ENCODE measurements at places on chromosomes 12 and 14. TPM values are rescaled to one million over a fixed set of nuclear protein-coding genes. Genes with fewer than 3 reads are reported as not detected.

Gene RAB5B
- total RNA-seq: 73.7 TPM

Gene PACS2
- total RNA-seq: 44.2 TPM

Gene CLMN
- total RNA-seq: 3.1 TPM

Gene GLT1D1
- not detected for total RNA-seq

Gene GPR137C
- total RNA-seq: 0.97 TPM

Gene OR4K13
- not detected for total RNA-seq

Gene PTPRR
- not detected for total RNA-seq

Gene FAM181A
- total RNA-seq: not detected

Gene C12orf50
- not detected for total RNA-seq

Gene CACNA2D4
- total RNA-seq: 1.2 TPM

Gene TMEM30B
- 12.4 TPM for total RNA-seq

Gene TUNAR
- total RNA-seq: not detected

Gene PYGL
- total RNA-seq: 95.0 TPM

Gene EIF4B
- total RNA-seq: 1,075 TPM

Gene ANKS1B
- 4.4 TPM for total RNA-seq

Gene SERPINA3
- total RNA-seq: 24.2 TPM

Gene ERP29
- 61.2 TPM for total RNA-seq

Gene UNC79
- total RNA-seq: not detected

Gene NEDD1
- 29.4 TPM for total RNA-seq

Gene ACOT6
- total RNA-seq: not detected

Gene PRKD1
- total RNA-seq: 12.0 TPM

Gene CMKLR1
- 121 TPM for total RNA-seq

Gene CD69
- not detected for total RNA-seq

Gene GYS2
- total RNA-seq: not detected

Gene UNC119B
- 23.1 TPM for total RNA-seq

Gene ENO2
- total RNA-seq: 13.0 TPM

Gene SLC17A8
- not detected for total RNA-seq

Gene IPO8
- 43.8 TPM for total RNA-seq

Gene KRT7
- 24.8 TPM for total RNA-seq

Gene PLEKHH1
- total RNA-seq: 0.86 TPM

Gene NKX2-1
- not detected for total RNA-seq

Gene HHIPL1
- total RNA-seq: 13.1 TPM

Gene REP15
- 6.5 TPM for total RNA-seq

Gene TOMM20L
- not detected for total RNA-seq

Gene IGF1
- 1.7 TPM for total RNA-seq

Gene CELA1
- not detected for total RNA-seq

Gene MTA1
- total RNA-seq: 46.3 TPM

Gene SMCO2
- total RNA-seq: 1.6 TPM

Gene SLCO1B1
- total RNA-seq: not detected

Gene FOXN4
- not detected for total RNA-seq

Gene RASSF9
- under 0.01 TPM for total RNA-seq

Gene SIX6
- total RNA-seq: not detected

Gene METAP2
- 101 TPM for total RNA-seq

Gene FAIM2
- 3.0 TPM for total RNA-seq

Gene NINJ2
- 5.6 TPM for total RNA-seq

Gene ART4
- 0.11 TPM for total RNA-seq

Gene TXNRD1
- 173 TPM for total RNA-seq

Gene KIF26A
- 0.78 TPM for total RNA-seq

Gene NOXRED1
- 0.65 TPM for total RNA-seq

Gene KIF5A
- under 0.01 TPM for total RNA-seq

Gene BRI3BP
- 5.1 TPM for total RNA-seq

Gene LRP1-AS
- total RNA-seq: not detected

Gene HOXC13
- not detected for total RNA-seq

Gene DIO3
- 0.52 TPM for total RNA-seq

Gene RIPK3
- 180 TPM for total RNA-seq

Gene IFI27
- 66.0 TPM for total RNA-seq

Gene PLD4
- total RNA-seq: 0.13 TPM

Gene BEGAIN
- total RNA-seq: 6.8 TPM

Measured in articular chondrocyte of knee joint (primary cell).